ENCODE measurements at places on chromosomes 11 and 22. TPM values are rescaled to one million over a fixed set of nuclear protein-coding genes. Genes with fewer than 3 reads are reported as not detected.

RELT gene
- total RNA-seq, result 15.4 TPM

GRCh38 chr11:105610871-105611571 lies 1.1 kb downstream of the GRIA4 start:
- DNase-seq, result no peak

- DNase-seq, result no peak
Measured at GRCh38 chr11:132909021-132909606, 623.2 kb downstream of the OPCML start.

DNA sequence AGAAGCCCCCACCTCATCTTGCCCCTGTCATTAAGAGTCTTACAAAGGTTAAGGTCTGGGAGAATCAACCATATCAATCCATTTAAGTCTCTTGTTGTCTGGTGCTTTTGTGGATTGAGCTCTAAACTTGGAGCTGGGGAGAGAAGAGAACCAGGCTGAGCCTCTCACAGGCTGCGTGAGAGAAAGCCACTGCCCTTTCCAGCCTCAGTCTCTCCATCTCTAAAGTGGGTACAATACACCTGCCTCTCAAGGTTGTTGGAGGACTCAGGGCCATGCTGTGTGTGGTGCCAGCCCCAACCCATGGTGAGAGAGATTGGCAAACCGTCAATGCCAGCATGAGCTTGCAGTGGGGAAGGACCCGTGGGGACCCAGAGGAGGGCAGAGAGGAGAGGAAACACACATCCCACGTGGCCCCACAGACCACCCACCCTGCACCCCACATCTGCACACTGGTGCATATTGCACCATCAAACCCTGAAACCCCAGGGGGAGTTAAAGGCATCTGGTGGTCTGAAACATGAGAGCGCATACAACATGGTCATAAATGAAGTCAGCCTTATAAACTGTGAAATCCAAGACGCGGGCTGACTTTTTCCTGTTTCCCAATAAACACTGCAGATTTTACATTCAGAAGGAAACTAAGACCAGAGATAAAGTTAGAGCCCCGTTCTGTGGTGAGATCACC lies 27.5 kb upstream of the FBLN1 start:
- DNase-seq, result peak; percentile 9

HBE1 gene
- total RNA-seq, result not detected

MUC2 gene
- not detected for total RNA-seq

- DNase-seq, result no peak
Measured at GRCh38 chr22:44686873-44687600, 15.0 kb upstream of the PRR5 start.

DNA sequence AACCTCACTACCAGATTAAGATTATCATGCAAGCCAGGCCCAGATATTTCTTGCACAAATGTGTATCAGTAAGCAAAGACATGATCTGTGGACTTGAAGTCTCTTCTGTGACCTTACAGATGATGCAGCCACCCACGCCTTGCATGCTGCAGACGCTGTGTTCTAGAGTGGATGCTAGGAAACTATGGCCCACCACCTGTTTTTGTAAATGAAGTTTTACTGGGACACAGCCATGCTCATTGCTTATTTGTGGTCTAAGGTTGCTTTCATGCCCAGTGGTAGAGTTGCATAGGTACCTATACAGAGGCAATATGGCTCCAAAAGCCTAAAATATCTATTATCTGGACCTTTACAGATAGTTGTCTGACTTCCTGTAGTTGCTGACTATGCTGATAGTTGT lies 47.5 kb upstream of the SORL1-AS1 start:
- DNase-seq, result no peak
